ENCODE measurements at places on chromosomes 12 and 14.

GRCh38 chr12:32896432-32897280, at the start of gene PKP2:
PKP2 (minus strand) TSS chr12:32896777; CDS start chr12:32896731, 46 bp downstream.
- peak; percentile 19 for DNase-seq

DNA sequence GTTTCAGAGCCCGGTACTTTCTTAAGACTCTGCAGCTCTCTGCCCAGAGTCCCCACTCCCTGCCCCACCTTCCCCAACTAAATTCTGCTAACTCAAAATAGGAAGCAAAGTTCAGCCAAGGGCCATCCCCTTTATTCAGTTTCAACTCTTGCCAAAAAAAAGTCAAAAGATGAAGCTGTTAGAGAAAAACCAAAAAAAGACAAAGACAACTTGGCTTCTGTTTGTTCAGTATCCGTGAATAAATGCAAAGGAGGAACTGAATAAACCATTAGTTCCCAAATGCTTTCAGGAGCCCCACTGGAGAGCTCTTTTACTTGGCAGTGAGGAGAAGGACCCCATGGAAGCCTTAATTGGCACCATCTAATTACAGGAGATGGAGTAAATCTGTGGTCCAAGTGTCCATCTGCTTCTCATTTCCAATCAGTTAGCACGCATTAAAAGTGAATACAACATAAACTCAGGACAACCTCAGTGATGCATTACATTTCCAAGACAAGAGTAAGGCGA, 155.4 kb upstream of the GZMB start:
- no peak for DNase-seq

DNA sequence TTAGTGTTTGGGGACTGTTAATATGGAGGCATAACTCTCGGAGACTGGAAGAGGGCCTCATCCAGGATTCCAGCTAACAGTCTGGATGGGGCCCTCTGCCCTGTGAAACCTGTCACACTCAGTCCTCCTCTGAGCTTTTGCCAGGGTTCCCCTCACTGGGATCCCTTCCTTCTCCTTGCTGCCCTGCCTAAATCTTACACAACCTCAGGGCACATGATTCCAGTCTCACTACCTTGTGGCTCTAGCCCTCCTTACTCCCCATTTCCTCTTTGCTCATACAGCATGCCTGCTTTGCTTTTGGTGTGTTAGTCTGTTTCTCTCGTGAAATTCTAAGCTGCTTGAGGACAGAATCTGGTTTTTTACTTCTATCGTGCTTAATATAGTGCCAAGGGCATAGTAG, 942 bp upstream of the GSG1 start:
- no peak for DNase-seq

DNA sequence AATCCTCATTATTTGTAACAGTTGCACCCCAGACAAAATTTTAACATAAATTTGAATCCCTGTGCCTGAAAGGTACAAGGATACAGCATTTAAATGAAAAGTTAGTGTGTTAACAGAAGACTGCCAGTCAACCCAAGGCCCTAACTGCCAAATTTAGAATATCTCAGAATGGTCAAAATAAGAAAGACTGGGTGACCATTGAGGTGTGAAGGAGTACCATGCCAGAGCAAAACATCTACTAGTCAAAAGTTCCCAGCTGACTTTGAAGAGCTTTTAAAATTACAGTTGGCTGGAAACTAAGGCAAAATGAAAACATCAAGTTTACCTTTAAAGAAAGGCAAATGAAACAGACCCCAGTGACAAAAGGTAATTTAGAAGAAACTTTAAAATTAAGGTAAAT, 18.4 kb downstream of the SAV1 start:
- DNase-seq, result no peak

GRCh38 chr14:69994002-69994401, 114.8 kb downstream of the SMOC1 start:
- no peak for DNase-seq

DNA sequence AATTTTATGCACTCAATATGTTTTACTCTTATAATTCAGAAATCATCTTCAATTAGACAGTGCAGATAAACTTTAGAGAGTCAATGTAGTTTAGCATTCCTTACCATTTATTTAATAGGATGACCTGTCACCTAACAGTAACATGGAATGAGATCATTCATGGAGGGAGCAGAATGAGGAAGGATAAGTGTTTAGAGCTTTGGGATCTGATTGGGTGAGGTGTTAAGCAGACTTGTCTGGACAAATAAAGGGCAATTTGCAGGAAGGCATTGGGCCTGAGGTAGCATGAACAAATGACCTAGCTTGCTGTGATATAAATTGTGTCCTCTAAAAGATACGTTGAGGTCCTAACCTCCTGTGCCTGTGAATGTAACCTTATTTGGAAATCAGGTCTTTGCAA, 187.4 kb downstream of the C12orf42 start:
- no peak for DNase-seq

DNA sequence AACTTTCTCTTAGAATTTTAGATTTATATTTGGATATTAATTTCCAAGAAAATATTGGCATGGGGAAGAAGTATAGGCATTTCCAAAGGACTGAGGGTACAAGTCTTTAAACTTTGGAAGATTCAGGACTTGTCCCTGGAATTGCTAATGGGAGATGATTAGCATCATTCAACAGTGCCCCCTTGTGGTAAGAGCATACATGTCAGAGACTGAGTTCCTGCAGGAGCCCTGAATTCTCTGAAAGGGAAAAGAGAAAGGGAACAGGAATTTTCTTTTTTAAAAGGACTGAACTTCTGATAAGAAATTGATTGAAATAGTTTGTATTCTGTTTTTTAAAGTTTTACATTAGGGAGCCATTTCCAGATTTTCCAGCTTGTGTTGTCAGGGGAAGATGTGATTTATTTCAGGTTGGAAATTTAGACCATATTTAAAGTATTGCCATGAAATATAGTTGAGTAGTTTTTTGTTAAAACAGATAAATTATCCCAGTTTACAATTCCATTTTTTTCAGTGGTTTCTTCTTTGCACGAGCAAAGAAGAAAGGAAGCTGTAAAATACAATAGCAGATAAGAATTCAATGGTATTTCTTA, 44.0 kb upstream of the REP15 start:
- no peak for DNase-seq

GRCh38 chr12:64258576-64258975, 36.5 kb upstream of the KICS2 start:
- DNase-seq, result no peak

DNA sequence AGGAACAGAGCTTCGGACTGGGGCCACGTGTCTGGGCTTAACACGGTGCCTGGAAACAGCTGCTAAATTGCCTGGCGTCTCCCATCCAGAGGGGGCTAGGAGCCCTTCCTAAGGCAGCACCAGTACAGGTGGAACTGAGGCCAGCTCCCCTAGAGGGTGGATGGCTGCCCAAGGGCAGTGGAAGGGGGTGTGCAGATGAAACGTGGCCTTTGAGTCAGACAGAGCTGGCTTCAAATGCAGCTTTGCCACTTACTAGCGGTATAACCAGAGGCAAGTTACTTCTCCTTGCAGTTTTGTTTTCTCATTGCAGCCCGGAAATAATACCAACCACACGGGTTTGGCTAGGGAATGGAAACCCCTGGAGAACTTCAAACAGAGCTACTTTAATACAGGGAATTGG, 59.3 kb upstream of the SLC24A4 start:
- peak; percentile 29 for DNase-seq

GRCh38 chr14:44412858-44413569, 94.1 kb downstream of the FSCB start:
- DNase-seq, result no peak

GRCh38 chr12:80268924-80269749, 169.8 kb downstream of the OTOGL start:
- DNase-seq, result no peak

- no peak for DNase-seq
These were observed 97.0 kb downstream of the ZFC3H1 start for GRCh38 chr12:71566655-71567054.

GRCh38 chr14:106417224-106418049, 891.1 kb downstream of the TMEM121 start:
- DNase-seq, result peak; percentile 75

- no peak for DNase-seq
These were observed 37.4 kb downstream of the PHLDA1 start for GRCh38 chr12:75994069-75994740.

DNA sequence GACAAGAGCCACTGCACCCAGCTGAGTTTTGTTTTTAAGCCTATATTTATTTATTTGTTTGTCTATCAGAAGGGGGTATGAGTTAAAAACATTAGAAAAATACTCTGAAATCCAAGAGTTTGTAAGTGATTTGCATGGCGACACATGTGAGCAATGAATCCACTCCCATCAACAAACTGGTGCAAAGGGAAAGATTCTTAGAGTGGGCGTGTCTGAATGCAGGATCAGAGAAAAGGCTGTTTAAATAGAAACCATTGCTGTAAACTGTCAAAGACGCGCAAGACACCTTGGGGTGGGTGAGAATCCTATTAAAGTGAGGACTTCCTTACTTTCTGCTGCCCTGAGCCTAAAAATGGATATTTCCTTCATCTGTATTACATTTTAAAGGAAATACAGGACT, 51.9 kb downstream of the ZFYVE26 start:
- DNase-seq, result no peak

DNA sequence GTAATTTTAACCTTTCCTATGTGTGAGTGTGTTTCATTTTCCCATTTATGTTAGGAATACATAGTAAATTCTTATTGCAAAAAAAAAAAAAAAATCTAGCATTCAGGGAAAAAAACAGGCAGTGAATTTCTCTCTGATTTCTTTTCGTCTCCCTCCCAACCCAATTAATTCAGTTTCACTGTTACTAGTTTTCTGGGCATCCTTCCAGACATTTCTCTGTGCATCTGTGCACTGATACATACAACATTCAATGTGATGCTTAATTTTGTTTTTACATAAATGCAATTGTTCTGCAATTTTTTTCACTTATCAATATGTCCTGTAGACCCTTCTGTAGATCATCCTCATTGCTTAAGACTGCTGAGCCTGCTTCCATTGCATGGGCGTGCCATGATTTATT, 694.3 kb upstream of the TBX3 start:
- no peak for DNase-seq

DNA sequence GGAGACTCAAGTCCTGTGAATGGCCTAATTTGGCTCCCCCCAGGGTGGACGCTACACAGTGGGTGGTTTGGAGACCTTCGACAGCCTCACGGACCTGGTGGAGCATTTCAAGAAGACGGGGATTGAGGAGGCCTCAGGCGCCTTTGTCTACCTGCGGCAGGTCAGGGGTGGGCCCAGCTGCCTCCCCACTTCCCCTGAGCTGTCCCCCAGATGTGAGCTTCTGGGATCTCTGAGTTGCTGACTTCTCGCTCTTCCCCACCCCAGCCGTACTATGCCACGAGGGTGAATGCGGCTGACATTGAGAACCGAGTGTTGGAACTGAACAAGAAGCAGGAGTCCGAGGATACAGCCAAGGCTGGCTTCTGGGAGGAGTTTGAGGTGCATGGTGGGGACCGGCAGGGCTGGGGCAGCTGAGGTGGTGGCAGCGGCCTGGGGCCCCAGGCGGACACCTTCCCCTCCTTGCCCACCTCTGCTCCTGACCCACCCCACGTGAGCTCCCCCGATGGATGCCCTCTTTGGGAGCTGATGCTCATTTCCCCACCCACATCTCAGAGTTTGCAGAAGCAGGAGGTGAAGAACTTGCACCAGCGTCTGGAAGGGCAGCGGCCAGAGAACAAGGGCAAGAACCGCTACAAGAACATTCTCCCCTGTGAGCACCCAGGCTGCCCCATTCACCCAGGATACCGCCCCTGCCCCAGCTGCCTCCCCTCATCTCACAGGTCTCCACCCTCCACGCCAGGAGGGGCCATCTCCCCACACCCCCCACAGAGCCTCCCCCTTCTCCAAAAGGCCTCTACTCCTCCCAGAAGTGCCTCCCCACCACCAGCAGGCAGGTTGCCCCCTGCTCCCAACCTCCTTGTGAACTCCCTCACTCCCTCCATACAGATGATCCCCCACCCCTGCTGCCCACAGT, 4.2 kb downstream of the PTPN6 start:
- no peak for DNase-seq

DNA sequence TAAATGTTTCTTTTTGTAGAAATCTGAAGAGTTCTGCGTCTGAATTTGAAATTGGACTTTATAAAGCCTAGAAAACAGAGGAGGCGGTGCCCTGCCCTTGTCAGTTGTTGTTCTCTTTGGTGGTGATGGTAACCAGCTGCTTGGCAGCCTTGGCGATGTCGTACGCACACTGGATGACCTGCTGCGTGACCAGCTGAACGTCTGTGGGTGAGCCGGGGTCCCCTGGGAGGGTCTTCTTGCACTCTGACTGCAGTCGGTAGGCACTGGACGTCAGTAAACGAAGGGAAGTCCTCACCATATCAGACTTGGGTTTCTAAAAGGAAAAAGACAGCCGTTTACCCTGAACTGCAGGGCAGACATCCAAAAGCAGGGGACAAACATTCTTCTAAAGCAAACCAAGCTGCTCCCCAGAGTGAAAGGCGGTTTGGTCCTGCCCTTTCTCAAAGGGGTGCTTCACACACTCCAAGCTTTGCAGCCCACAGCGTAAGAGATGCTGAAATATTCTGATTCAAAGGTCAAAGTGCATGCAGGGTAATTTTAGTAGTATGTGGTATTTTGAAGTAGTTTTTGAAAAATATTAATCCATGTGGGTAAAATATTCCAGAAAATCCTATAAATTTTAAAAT, 32.9 kb downstream of the TCHP start:
- DNase-seq, result no peak

GRCh38 chr12:126926023-126926594, 1340.9 kb upstream of the TMEM132C start:
- DNase-seq, result no peak

- DNase-seq, result no peak
These were observed 11.4 kb downstream of the PRORP start for GRCh38 chr14:35133542-35134328.

DNA sequence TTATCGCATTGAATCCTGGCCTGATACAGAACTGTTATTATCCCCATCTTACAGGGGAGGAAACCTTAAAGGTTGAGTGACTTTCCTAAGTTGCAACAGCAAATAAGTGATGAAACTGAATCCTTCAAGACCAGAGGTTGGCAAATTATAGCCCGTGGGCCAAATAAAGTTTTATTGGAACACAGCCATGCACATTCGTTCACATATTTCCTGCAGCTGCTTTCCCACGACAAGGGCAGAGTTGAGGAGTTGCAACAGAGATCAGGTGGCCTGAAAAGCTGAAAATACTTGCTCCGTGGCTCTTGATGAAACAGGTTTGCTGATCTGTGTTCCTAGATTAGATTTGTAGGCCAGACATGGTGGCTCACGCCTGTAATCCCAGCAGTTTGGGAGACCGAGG, 126.7 kb downstream of the PHETA1 start:
- no peak for DNase-seq

- no peak for DNase-seq
These were observed 366.5 kb upstream of the CCDC196 start for GRCh38 chr14:66119606-66120231.

- DNase-seq, result no peak
These were observed 16.3 kb upstream of the FGF23 start for GRCh38 chr12:4395818-4396217.

- DNase-seq, result no peak
These were observed 9.9 kb downstream of the LRRC74A start for GRCh38 chr14:76836029-76836630.

- no peak for DNase-seq
These were observed 251.3 kb downstream of the ALX1 start for GRCh38 chr12:85531341-85531740.

GRCh38 chr12:1698720-1699119, 7.8 kb downstream of the ADIPOR2 start:
- DNase-seq, result no peak

- peak; percentile 20 for DNase-seq
These were observed 139.3 kb downstream of the ADGRD1 start for GRCh38 chr12:131092901-131093603.

Data from CD4-positive, alpha-beta T cell (primary cell).